ENCODE measurements at places on chromosomes 13 and 19.

DNA sequence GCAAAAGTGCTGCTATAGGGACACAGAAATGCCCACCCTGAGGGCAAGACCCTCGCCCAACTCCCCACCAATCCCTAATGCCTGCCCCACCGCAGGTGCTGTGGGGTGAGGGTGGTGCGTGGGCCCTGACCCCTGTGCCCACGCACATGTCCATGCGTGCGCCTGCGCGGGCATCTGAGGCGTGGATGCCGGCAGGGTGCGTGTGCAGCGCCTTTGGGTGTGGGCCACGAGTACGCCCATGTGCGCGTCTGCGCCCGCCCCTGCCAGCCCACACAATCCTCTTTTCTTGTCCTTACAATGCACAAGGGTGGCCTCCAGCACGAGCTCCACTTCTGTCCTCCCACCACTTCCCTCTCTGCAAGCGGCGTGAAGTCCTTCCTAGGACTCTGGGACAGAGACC lies 14.3 kb downstream of the FUT6 start:
- no peak for DNase-seq

- no peak for DNase-seq
Observed at GRCh38 chr13:40585911-40586471, 80.5 kb downstream of the FOXO1 start.

DNA sequence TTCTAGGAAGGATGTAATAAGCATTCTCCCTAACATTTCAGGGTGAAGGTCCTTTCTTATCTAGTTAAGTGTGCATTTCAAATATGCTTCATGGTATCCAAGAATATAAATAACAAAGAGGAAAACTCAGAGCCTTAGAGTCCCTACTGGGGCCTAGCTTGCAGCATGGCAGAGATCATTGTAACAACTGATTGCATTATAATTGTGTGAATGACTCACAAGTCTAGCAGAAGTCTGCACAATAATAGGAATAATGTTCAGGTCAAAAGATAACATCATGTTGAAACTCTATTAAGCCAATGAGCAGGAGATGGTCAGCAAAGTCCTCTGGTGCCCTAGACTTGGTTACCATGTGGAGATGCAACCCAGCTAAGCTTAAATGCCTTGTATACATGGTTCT lies 3.4 kb downstream of the POSTN start:
- DNase-seq: no peak

GRCh38 chr19:57362419-57362818 lies 932 bp upstream of the TRAPPC2B start:
- DNase-seq: no peak

All from HS-5 (cell line).